Astrocyte of the spinal cord (primary cell): ENCODE measurements at places on chromosomes 7 and 10.

DNA sequence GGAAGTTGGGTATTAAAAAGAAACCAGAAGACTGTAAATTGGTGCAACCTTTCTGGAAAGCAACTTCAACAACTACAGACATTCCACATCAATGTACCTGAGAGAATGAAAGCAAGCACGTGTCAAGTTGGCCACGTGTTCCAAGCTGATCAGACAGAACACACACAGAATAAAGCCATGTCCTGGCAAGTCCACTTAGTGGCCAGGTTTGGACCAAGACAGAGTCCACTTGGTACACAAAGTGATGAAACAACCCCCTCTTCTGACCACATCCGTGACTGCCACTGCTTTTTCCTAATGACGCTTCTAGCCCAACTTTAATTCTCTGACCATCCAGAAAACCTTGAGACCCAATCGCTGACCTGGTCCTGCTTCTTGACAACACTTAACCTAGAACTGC, 109.4 kb downstream of the ABLIM1 start:
- DNase-seq, result peak; percentile 46

GRCh38 chr10:92891885-92892690, 43.8 kb downstream of the EXOC6 start:
- peak; percentile 77 for DNase-seq

DNA sequence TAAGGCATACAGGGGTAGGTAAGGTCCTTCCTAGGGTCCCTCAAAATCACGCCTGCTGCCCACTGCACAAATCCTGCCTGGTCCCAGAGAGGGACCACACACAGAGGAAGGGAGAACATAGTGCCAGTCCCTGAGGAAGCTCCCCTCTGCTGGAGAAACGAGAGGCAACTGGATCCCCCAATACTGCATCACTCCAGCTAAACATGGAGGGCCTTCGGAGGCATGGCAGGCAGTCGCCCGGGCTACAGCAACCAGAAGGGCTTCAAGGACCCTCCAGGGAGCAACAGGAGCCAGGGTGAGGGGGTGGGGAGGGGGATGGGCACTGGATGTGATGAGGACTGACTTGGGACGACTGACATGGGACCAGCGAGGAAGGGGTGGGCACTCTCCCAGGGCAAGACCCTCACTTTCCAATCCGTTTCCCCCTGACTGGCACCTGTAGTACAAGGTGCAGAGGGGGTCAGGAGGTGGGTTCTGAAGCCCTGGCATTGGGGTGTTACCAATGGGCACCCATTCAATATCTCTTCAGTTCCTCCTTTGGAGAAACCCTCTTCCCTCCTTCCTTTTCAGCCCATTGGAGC, 21.7 kb downstream of the DDIT4 start:
- no peak for DNase-seq

- peak; percentile 71 for DNase-seq
Measured at GRCh38 chr10:58642283-58642682, 129.6 kb downstream of the BICC1 start.

- no peak for DNase-seq
Measured at GRCh38 chr10:120174491-120174890, 282.0 kb downstream of the SEC23IP start.

- DNase-seq, result no peak
Measured at GRCh38 chr7:123881300-123881699, 36.3 kb downstream of the HYAL4 start.

DNA sequence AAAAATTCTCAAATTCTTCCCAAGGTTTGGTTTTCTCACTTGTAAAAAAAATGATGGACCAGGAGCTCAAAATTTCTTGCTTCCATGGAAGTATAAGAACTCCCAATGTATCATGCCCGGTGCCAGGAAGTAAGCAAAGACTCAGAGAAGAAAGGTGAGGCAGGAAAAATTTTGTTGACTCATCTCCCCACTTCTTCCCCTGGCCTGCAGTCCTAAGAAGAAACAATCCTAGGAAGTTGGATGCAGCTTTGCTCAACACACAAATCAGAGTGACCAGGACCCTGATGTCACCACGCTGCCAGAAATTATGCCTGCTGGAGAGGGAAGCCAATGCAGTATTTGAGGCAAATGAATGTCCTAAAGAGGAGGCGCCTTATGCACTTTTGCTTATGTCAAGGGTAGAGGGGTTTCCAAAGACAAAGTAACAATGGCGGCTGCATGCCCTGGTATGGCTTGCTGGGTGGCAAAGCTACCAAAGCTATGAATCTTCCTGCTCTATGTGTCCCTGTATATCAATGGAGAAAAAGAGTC, 163.6 kb downstream of the NEURL1 start:
- DNase-seq, result no peak

DNA sequence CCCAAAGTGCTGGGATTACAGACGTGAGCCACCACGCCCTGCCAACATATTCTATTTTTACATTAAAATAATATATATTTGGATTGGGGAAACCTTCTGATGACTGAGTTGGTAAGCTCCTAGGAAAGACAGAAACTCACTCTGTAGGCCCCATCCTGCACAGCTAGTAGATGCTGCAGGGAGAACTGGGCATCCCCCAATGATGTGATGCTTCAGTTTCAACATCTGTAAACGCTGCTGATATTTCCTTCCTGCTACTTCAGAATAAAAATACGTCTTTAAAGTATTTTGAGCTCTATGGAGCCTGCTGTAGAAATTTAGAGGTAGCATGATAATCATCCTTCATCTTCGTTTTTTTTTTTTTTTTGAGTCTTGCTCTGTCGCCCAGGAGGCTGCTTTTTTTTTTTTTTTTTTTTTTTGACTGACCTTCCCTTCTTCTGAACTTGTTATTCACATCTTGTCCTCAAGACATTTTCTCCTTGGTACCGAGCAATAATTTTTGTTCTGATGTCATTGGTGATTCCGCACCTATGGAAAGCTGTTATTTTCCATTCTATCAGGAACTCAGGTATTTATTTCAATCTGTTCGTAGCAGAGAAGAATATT, 21.8 kb upstream of the INPP5F start:
- DNase-seq, result no peak

GRCh38 chr10:6053303-6053702, 8.9 kb downstream of the IL2RA start:
- no peak for DNase-seq

GRCh38 chr7:128102490-128103291, 71.5 kb upstream of the LRRC4 start:
- no peak for DNase-seq

GRCh38 chr10:129713659-129714265, 246.7 kb downstream of the MGMT start:
- no peak for DNase-seq

DNA sequence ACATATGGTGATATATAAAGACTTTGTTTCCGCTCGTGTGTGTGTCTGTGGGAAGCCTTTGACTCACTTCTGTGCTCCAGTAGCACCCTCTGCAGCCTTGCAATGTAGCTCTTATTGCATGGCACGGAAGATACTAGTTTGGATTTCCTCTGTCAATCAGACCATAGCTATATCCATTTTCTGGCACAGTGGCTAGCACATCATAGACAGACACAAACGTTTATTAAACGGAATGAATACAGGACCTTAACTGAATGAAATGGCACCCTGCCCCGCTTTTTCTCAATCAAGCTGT, 124.0 kb upstream of the PTPN20 start:
- DNase-seq, result peak; percentile 46

GRCh38 chr7:43781726-43782607, 23.5 kb downstream of the BLVRA start:
- no peak for DNase-seq

DNA sequence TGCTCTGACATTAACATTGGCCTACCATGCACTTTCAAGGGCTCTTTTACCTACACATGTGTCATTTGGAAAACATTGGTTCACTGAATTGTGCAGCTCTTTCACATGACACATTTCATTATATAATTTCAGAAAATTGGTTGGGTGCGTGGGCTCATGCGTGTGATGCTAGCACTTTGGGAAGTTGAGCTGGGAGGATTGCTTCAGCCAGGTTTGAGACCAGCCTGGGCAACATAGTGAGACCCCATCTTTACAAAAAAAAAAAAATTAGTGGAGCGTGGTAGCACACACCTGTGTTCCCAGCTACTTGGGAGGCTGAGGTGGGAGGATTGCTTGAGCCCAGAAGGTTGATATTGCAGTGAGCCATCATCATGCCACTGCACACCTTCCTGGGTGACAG, 3.9 kb downstream of the TASOR2 start:
- DNase-seq, result no peak

DNA sequence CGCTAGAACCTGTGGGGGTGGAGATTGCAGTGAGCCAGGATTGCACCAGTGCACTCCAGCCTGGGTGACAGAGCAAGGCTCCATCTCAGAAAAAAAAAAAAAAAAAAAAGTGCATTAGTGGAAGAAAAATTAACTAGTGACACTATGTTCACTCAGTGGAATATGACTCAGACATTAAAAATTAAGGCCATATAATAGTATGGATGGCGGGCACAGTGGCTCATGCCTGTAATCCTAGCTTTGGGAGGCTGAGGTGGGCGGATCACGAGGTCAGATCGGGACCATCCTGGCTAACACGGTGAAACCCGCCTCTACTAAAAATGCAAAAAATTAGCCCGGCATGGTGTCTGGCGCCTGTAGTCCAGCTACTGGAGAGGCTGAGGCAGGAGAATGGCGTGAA, 3.4 kb downstream of the PHYH start:
- no peak for DNase-seq

DNA sequence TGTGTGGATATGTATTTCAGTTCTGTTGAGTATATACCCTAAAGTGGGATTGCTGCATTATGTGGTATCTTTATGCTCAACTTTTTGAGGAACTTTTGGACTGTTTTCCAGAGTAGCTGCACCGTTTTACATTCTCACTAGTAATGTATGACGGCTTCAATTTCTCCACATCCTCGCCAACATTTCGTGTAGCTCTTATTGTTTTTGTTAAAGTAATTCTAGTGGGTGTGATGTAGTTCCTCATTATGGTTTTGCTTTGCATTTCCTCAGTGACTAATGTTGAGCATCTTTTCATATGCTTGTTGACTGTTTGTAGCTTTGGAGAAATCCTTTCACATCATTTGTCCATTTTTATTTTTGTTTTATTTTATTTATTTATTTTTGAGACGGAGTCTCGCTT, 4.5 kb downstream of the STMP1 start:
- no peak for DNase-seq

DNA sequence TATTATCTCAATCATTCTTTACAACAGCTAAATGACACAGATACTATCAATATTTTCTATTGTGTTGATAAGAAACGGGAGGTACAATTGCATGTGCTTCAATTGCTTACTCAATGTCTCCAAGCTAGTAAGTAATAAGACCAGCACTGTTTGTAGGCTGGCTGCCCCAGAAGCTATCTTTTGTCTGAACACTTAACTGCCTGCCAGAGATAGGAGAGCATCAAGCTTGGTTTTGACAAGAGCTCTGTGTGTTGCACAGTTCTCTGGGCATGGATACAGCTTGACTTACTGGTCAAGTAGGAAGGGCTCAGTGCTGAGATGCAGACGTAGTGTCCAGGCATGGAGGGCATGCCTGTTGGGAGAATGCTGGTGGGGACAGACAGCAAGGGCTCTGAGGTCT, 26.3 kb upstream of the CAPZA2 start:
- DNase-seq, result no peak

DNA sequence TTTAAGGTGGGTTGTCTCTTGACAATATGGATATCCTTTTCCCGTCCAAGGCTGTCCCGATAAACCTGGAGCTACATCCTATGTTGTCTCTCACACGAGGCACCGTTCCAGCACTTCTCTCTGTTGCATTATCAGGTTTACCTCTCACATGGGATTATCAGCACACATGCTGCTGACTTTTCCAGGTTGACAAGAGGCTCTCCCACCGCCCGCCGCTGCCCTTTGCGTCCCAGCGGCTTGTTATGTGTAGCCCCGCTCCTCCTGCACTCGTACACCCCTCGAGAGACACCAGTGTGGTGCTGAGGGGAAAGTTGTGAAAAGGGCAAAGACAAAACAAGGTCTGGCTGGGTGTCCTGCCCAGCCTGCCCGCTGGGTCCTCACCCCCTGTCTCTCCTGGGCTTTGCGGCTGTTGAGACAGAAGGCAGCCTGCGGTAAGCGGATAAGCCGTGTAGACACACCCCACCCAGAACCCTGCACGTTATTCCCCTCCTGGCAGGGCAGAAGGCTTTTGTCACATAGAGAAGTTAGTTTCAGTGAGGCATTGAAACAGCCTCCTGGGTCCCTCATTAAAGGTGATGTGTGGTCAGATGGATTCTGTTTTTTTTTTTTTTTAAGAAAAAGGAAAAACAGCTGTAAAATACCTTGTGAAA, 38.7 kb downstream of the UBE3C start:
- DNase-seq, result no peak

- peak; percentile 33 for DNase-seq
Measured at GRCh38 chr7:28068811-28069216, 111.8 kb downstream of the JAZF1 start.

DNA sequence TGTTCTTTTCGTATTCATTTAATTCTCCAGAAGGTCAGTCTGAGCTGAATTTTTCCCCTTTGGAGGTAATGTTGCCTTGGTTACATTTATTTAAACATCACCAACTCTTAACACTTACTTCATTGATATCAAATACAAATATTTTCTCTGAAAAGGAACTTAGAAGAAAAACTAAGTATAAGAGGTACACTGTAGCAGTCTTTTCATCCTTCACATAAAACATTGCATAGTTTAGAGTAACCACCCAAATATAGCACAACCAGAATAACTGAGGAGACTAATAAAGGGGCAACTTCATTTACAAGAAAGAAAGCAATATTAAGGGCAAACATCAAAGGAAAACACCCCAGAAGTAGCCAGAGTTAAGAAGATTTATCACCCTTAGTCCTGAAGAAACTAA, 1115.0 kb upstream of the POT1 start:
- no peak for DNase-seq

DNA sequence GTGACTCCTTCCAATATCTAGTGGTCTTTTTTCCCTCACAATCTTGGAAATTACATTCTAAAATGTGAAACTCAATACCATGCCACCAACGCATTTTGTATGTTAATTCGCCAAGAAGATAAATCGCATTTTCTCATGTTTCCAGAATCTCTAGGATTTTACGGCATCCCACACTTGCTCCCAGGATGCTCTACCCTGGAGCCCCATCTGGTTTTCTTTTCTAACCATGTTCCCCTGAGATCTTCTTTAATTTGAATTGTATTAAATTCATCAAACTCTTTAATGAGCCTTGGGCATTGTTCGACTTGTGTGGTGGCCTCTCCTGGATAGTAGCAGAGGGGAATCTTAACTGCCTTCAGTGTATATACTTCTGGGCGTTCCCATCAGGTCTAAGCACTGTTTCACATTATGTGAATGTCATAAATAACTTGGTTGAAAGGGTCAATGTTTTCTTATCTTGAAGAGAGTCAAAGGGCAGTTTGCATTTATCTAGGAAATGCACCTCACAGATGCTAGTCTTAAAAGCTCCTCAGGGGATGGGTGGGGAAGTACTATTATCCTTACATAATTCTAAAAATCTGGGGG, 169.1 kb upstream of the MEOX2 start:
- DNase-seq, result no peak

GRCh38 chr7:129009437-129009836, 45.5 kb downstream of the TNPO3 start:
- DNase-seq, result no peak

DNA sequence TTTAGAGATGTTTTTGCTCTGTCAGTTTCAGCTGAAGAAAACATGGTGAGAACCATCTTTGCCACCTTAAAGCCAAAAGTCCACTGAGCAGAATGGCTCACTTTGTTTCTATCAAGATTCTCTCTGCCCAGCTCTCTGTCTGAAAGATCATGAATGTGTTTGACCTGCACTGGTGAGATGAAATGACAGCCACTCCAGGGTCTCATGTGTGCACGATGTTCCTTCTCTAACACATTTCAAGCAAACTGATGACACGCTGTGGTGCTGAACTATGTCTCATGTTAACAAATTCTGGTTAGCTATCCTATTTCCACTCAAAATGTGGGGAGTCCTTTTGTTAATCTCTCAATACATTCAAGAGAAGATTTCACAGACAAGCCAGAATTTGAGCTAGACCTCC, 260.6 kb downstream of the GLI3 start:
- no peak for DNase-seq
